ENCODE measurements at places on chromosomes 7 and 10.

DNA sequence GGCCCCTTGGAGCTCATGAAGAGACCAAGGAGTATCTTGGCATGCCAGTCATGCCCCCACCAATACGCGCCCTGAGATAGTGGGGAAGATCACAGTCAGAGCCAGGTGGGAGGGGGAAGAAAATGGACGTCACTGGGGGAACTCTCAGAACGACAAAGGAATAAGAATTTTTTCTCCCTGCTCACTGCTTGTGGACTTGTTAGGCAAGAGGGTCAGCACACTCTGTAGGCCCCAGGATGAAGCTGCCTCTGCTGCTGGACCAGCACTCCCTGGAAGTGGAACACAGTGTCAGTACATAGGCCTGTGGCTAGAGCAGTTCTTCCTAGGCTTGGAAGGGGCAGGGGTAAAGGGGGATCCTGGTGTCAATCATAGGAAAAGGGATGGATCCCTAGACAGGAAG lies 46.5 kb downstream of the DRGX start:
- no peak for DNase-seq

DNA sequence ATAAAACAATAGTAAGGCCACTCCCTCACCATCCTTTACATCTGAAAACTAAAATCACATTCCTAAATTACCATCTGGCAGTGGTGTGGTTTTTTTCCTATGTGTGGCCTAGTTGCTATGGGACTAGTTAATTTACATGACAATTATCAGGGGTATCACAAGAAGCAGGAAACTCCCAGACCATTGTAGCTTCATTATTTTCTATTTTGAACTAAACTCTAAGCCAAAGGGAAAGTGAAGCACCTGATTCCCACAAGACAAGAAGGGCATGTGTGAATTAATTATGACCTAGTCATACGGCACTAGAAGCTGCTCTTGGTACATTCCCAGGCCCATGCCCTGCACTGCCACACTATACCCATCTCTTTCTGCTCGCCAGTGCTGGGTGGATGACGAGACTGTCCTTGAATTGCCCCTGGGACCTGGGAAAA lies 103.4 kb downstream of the ATXN7L1 start:
- no peak for DNase-seq

- DNase-seq, result no peak
These were observed 215.5 kb downstream of the INHBA start for GRCh38 chr7:41487229-41487940.

DNA sequence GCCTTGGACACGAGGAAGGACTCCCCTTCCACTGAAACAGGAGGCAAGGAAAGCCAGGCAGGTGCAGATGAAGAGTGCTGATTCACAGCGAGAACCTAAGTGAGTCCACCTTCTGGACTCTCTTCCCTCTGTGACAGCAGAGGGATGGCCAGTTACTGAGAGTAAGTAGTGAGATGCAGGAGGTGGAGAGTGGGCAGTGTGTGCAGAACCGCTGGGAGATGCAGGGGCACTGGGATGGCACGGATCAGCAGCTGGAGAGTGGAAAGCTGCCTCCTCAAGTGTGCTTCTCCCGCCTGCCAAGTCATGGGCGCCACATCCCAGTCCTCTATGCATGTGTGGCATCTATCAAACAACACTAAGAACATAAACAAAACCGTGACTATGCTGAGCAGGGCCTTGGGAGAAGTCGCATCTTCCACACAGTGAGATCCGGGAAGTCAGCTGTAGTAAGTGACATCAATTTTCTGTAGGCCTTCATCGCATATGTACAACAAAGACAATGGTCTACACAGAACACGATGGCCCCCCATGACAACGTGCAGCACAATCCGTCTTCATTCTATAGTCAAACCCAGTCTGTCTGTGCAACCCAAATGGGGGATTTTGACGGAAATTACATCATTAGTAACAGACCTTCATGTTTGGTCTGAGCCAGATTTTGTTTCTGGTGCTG lies 217.4 kb upstream of the KLF14 start:
- no peak for DNase-seq

DNA sequence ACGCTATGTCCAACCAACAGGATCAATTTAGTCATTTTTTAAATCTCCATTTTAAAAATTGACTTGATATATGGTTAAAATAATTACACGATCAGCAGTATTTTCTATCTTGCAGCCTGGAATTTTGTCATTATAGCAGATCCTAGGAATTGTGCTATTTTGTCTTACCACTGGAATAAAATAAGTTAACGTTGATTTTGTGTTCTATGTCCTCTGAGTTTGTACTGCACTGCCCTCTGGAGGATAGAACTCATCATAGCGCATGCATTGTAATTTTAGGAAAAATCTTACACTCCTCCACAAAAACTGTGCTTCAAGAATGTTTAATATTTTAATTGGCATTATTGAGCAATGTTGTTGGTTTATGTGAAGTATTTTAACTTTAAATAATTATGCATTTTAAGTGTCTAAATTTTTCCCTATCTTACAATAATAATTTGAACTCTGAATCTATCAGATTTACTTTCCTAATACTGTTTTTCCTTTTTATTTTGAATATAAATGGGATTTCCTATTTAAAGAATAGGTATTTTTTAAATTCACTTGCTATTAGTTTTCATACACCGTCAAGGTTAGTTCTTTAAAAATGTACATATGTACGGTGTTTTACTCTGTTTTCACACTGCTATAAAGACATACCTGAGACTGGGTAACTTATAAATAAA lies 220.1 kb downstream of the PPP1R3A start:
- DNase-seq, result peak; percentile 23

GRCh38 chr7:2157473-2158279 lies 75.1 kb downstream of the MAD1L1 start:
- DNase-seq, result peak; percentile 91

DNA sequence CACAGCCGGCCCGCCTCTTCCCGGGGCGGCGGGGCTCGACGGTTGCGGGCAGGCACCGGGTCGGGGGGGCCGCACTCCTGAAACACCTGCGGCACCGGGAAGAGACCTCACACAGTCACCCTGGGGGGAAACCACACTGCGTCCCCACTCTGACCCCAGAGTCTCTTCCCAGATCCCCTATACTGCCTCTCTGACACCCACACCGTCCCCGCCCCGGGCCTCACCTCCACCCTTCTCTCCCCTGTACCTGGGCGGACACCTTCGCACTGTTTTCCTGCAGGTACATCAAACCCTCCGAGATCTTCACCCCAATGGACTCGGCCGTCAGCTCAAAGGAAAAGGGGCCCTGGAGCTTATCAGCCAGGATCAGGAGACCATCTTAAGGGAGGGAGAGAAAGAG lies 3.4 kb upstream of the GAL3ST4 start:
- no peak for DNase-seq

DNA sequence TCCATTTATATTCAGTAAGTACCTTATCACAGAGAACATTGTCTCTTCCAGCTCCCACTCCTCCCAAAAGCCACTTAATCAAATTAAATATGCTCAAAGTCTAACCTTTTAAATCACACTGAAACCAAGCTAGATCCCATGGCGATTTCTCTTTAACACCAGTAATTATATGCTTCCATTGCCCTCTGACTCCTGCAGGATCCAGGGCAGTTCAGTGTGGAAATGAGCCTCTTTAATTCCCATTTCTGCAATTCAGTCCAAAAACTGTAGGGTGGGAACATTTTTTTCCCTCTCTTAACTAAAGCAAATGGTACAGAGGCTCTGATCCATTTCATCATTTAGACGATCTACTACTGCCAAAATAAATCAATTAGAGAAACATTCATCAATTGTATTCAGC lies 872.3 kb upstream of the PHF14 start:
- DNase-seq, result no peak

DNA sequence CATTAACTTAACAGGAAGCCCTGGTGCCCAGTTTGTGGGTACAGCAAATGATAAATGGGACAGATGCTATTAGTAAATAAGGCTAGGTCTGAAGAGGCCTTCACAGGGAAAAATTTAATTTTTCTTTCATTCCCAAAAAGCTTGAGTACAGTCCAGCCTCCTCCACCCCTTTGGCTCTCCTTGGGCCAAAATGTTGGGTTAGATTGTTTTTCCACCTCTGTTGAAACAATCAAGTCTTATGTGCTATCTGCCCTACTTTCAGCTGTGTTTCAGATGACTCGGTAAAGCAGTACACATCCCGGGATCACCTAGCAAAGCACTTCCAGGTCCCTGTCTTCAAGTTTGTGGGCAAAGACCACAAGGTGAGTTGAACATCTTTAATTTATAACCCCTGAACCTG lies 24.3 kb downstream of the PLA2G12B start:
- no peak for DNase-seq

GRCh38 chr7:66189695-66190503 lies 15.2 kb upstream of the TPST1 start:
- peak; percentile 7 for DNase-seq

DNA sequence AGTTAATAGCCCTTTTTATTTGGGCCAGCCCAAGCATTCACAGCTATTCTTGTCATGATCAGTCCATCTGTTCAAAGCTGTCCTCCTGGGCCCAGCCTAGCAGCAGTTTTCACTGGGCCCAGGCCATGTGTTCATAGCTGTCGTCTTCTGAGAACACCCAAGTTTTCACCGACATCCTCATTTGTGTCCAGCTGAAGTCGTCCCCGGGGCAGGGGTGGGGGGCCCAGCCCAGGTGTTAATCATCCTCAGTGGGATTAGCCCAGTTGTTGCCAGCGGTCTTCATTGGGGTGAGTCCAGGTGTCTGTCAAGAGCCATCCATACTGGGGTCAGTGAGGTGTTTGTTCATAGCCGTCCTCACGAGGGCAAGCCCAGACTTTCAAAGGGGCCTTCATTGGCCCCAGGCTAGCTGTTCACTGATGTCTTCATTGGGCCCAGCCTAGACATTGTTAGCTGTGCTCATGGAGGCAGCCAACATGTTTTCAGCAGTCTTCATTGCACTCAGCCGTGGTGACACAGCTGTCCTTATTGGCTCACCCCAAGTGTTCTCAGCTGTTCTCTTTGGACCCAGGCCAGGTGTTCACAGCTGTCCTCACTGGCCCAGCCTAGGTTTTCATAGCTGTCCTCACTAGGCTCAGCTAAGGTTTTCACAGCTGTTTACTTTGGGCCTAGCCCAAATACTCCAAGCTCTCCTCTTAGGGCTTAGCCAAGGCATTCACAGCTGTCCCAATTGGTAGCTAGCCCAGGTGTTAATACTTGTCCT lies 10.0 kb downstream of the FRG2B start:
- no peak for DNase-seq

DNA sequence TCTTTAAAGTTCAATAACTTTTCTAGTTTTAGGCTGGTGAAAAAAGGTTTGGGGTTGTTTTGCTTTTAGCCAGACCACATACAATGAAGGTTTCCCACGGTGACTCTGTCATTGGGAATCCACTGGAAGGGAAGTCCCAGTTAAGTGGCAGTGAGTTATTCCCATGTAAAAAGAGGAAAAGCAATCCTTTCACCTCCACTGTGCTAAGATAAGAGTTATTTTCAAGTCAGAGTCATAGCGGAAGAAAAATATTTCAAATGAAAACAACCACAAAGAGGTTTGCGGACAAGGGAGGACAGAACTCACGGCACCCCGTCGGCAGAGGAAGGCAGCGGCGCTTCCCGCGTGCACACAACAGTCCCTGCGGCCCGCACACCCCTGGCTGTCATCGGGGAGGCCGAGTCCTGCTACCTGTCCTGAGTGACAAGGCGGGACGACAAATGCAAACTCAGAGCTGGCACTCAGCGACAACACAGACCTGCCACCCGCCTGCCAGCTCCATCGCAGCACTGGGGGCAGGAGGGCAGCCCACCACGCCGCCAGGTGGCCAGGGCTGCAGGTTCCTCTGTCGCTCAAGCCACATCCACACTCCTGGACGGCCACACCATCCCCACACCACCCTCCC lies 9.3 kb upstream of the PAPOLB start:
- no peak for DNase-seq

- DNase-seq, result peak; percentile 70
These were observed 261.9 kb downstream of the PTPRN2 start for GRCh38 chr7:158325530-158326381.

DNA sequence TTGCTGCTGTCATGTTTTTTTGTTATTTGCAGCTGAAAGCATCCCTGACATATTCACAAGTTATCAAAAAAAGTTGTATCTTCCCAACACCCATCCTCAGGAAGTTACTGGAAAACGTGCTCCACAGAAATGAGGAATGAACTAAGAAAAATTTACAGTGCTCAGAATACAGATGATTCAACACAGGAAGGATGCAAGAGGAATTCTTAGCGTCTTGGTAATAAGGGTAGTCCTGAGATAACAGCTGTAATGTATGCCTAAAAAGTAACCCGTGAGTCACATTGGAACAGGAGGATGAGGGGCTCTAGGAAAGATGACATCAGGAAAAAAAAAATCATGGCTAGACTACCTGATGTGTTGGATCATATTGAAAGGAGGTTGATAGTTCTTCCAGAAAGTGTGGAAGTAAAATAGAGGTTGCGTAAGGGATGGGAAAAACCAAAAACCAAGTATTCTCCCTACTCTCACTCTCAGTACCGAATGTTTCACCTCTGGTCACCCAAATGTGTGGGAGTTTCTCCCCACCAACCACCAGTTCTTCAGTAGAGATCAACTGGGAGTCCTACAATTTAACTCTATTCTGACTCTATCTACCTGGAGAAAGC lies 3.9 kb downstream of the ADAM12 start:
- DNase-seq, result no peak

DNA sequence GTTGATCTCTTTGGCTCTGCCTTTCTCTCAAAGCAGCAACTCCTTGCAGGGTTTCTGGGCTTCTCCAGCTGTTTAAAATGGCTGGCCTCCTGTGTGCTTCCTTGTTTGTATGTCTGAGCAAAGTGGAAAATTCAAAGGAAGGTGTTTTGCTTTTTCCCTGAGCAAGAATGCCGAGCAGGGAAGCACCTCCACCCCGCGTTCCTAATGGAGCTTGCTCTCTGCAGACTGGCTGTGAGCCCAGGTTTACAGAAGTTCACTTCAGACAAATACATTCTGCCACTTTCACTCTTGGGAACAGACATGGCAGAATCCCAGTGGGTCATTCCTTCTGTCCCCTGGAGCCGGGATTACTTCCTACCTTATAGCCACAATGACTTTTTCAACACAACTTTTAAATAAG lies 181.8 kb upstream of the AGK start:
- peak; percentile 65 for DNase-seq

GRCh38 chr7:2110610-2111396 lies 121.9 kb downstream of the MAD1L1 start:
- no peak for DNase-seq

- peak; percentile 82 for DNase-seq
These were observed 2.1 kb upstream of the ADD3 start for GRCh38 chr10:110005719-110006118.

DNA sequence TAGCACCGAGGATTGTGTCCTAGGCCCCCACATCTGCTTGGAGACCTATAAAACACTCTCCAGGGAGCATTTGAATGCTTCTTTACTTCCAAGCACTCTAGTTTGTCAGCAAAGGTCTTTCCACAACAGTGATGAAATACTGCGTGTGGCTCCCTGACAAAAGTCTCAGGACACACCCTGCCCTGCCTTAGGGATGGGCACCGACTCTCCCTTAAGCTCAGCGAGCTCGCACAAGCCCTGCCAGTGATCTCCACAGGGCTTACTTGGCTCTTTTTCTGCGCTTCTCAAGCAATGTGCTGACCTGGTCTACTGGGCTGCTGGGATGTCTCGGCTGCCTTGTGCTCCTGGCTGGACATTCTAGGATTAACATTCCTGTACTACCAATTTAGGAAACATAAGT lies 84.3 kb upstream of the MPP7 start:
- no peak for DNase-seq

All from Ammon's horn (tissue), 1 donor.